Foreskin fibroblast (primary cell): ENCODE measurements at places on chromosomes 1 and 21.
A peak's percentile ranks its signal among the peaks of the same experiment; 100 is the strongest.

DNA sequence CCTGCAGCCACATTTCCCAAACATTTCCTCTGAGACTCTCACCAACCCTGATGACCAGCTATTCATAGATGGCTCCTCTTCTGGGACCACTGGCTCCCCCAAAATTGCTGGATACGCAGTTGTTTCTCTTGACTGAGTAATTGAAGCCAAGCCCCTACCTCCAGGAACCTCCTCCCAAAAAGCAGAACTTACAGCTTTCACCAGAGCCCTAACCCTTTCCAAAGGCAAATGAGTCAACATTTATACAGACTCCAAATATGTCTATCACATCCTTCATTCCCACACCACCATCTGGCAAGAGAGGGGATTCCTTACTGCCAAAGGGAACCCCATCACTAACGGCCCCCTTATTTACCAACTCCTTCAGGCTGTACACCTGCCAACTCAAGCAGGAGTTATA is 20.3 kb upstream of the CA6 start:
- DNase-seq = no peak

- DNase-seq = peak; percentile 39
These were observed 99.4 kb downstream of the FASLG start for GRCh38 chr1:172758259-172758658.

DNA sequence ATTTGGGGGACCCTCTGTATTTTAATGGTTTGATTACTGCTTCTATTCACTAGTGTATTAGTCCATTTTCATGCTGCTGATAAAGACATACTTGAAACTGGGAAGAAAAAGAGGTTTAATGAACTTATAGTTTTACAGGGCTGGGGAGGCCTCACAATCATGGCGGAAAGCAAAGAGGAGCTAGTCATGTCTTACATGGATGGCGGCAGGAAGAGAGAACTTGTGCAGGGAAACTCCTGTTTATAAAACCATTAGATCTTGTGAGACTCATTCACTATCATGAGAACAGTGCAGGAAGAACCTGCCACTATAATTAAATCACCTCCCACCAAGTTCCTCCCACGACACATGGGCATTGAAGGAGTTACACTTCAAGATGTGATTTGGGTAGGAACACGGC is 464.5 kb upstream of the RGS18 start:
- DNase-seq = no peak

DNA sequence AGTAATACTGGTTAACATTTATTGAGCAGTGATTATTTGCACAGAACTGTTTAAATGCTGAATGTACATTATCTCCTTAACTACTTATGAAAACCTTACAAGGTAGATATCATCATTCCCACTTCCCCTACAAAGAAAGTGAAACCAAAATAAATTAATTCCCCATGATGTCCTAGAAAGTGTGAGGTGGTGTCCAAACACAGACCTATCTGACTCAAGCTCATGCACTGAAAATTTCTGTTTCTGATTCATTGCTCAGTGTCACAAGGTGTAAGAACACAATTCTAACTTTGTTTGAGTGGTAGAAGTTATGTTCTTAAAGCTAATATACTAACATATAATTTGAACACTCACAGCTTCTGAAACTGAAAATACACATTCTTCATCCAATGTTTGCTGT is 178.7 kb downstream of the MRPL39 start:
- DNase-seq = no peak

DNA sequence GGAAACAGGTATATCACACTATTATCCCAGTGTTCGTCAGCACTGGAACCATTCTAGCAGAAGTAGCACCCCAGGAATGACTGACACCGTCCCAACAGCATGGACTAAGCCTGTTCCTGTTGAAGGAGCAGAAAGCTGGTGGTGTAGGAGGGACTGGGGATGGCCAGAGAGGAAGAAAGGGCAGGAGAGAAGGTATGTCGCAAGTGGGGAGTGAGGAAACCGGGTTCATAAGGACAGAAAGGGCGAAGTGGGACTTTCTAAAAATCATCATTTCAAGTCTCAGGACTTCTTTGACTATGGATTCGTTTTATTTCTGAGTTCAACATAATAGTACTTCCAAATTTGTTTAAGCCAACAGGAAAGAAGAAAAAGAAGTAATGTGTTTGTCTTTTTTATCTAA is 19.7 kb upstream of the MX1 start:
- DNase-seq = no peak
